Stimulated activated CD4-positive, alpha-beta T cell treated with anti-CD3 and anti-CD28 coated beads, Interleukin-2, amount 100 ng/mL, for 4 hours (primary cell): ENCODE measurements at places on chromosomes 6 and 20.
A peak's percentile ranks its signal among the peaks of the same experiment; 100 is the strongest.

DNA sequence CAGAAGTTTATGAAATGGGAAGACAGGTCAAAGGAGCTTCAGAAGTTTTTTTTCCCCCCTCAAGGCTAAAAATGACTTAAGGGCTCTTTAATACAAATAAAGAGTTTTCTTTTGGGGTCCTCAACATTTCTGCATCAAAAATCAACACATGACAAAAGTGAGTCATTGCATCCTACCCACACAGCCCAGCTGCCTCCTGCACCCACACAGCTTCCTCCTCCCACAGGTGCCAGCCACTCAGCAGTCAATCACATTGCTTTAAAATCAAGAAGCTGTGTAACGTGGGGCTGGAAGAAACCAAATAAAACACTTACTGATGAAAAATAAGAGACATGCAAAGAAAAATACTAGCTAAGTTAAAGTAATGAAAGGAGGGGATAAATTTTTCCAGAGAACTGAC lies 68.5 kb downstream of the MAP3K5 start:
- DNase-seq: peak; percentile 59

DNA sequence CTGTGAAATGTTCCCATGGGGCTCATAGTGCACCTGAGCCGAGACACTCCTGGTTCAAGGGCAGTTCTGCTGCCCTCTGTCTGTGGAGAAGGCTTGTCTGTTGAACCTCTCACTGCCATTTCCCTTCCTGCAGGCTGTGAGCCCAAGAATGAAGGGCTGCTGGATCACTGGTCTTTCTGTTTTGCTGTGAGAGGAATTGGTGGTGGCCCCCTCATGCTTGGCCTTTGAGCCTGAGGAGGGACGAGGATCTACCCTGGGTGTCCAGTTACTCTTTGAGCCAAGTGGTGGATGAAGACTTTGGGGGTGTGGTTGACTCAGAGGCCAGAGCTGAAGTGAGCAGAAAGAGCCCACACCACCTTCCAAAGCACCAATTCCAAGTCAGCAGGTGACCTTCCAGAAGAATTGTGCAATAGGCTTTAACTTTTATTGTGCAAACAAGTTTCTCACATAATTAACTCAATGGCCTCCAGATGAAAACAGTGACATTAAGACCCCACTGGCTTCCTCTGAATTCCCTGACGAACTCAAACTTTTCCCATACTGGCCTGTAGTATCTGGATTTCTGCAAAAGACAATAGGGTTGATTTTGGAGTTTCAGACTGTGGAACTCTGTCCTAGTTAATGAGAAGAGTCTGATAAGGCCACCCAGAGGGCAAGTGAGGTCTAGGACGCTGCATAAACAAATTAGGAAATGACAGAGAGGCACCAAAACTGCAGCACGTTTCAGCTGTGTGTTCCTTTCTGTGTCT lies 101.5 kb downstream of the PHACTR3 start:
- DNase-seq: no peak

DNA sequence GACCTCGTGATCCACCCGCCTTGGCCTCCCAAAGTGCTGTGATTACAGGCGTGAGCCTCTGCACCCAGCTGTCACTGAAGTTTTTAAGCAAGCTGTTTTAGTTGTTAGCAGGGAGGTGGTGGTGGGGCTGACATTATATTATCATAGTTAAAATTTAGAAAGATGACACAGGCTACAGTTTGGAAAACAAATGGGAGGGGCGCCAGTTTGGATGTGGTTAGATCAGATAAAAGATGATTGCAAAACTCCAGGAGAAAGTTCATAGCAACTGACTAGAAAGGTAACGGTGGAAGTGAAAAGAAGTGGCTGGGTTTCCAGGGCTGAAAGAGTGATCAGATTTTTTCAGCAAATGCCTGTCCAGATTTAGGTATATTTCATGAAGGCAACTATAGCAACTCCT lies 311.9 kb upstream of the CITED2 start:
- DNase-seq: no peak

GRCh38 chr6:129105793-129106192 lies 222.9 kb downstream of the LAMA2 start:
- DNase-seq: no peak

DNA sequence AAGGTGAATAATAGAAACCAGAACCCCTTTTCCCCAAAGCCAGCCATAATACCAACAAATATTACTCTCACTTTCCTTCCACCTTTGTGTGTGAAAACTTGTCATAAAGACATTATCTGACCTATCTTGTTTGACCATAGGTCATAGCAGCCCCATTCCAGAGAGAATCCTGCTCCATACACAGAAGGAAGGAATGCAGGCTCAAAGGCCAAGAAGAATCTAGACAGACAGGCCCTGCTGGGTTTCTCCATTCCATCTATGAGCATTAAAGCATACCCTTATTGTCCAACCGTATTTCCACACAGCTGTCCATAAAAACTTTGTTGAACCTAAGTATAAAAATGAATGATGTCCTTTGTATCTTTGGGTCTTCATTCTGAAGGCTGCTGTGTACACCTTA lies 40.7 kb upstream of the KCNK5 start:
- DNase-seq: no peak

GRCh38 chr6:144036064-144036834 lies 28.2 kb upstream of the PLAGL1 start:
- DNase-seq: no peak

GRCh38 chr20:41017448-41018042 lies 11.1 kb upstream of the TOP1 start:
- DNase-seq: no peak

DNA sequence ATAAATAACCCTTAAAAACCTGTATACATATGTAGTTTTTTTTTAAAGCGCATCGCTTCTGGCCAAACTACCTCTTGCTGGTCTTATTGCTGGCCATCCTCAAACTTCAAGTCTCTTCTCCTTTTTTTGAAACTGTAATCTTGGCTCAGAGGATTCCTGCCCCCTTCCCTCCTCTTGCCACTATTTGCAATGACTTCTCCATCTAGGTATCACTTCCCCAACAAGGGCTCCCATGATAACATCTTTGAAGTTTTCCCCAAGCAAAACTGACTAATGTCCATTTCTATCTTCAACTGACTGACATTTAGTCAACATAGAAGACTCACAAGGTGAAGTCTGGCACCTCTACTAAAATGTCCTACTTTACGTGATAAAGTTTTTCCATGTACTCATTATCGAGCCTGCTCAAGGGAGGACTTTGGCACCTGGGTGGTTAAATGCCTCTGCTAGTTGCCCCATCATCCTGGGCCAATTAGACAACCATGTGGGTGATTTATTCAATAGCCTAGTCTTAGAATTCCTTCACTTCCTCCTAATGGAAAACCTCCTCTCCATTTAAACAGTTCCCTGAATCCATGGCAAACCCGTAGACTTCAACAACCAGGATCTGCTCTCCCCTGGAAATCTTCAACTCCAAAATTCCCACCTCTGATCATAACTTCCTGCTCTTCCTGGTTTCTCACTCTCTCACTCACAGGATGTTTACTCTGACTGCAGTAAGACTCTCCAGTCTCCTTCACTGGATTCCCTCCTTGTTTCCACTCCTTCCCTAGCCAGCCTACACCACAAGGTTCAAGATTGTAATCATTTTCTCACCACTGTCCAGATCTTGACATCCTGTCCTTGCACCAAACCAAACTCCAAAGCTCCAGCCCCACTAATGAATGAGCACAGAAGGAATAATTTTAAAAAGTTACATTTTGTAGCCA lies 9.4 kb upstream of the PLAGL1 start:
- no peak for DNase-seq
